ENCODE measurements at places on chromosomes 4 and X. TPM values are rescaled to one million over a fixed set of nuclear protein-coding genes. Genes with fewer than 3 reads are reported as not detected.
A peak's percentile ranks its signal among the peaks of the same experiment; 100 is the strongest.

- no peaks in the 10 kb centered on the region for H3K36me3 ChIP-seq
- H3K4me1 ChIP-seq: no peaks in the 10 kb centered on the region
- peaks cover 4% of the 10 kb centered on the region for H3K27me3 ChIP-seq
- H3K4me3 ChIP-seq: no peak overlapping the region
- no peak for DNase-seq
- no peak overlapping the region for H3K27ac ChIP-seq
Measured at GRCh38 chr4:41791557-41791956, 43.0 kb upstream of the PHOX2B start.

DNA sequence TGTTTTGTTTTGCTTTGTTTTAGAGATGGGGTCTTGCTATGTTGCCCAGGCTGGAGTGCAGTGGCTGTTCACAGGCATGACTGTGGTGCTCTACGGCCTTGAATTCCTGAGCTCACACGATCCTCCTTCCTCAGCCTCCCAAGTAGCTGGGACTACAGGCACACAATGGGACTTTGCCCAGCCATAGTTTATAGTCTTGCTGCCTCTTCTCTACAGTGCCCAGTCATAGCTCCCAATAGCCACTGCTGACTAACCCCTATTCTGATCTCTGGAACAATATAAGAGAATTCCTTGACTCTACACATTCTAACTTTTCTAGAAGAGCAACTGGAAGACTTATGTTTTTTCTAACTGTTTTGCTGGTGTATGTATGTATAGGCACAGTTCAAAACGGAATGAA, 319.2 kb downstream of the PCDH7 start:
- H3K4me3 ChIP-seq: no peak overlapping the region
- H3K27ac ChIP-seq: no peak overlapping the region
- no peaks in the 10 kb centered on the region for H3K4me1 ChIP-seq
- H3K27me3 ChIP-seq: no peaks in the 10 kb centered on the region
- DNase-seq: no peak

GRCh38 chr4:85696661-85697060, 221.7 kb downstream of the ARHGAP24 start:
- no peak overlapping the region for H3K27ac ChIP-seq
- no peaks in the 10 kb centered on the region for H3K4me1 ChIP-seq
- H3K36me3 ChIP-seq: no peaks in the 10 kb centered on the region

DNA sequence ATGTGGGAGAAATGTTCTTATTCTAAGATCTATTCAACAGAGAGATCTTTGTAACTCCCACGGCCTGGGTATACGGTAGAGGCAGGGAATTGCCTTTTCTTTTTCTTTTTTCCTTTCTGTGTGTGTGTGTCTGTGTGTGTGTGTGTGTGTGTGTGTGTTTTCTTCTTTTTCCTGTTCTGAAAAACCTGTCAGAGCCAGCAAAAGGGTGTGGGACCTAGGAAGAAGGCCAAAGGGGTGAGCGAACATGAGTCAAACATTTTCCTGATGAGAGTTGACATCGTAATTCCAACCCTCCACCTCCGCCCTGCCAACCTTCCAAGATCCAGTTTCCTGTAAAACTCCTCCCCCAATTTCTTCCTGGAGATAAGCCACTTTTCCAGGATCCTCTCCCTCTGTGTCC, 2.8 kb upstream of the CHIC2 start:
- no peaks in the 10 kb centered on the region for H3K27me3 ChIP-seq
- H3K27ac ChIP-seq: no peak overlapping the region
- no peak for DNase-seq
- no peaks in the 10 kb centered on the region for H3K36me3 ChIP-seq

DNA sequence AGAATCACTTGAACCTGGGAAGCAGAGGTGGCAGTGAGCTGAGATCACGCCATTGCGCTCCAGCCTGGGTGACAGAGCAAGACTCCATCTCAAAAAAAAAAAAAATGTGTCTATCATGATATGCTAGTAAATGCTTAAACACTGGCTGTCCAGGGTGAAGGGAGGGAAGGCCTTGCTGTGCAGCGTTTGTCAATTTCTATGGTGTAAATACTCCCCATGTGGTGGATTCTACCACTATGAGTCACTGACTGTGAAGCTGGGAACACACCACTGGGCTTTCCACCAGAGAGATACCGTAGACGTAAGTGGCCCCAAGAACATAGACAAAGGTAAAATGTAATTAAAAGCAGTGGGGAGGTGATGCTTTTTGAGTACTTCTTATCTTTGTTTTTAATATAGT, 51.3 kb upstream of the LEF1 start:
- H3K36me3 ChIP-seq: peaks cover 4% of the 10 kb centered on the region
- no peak overlapping the region for H3K4me3 ChIP-seq
- no peaks in the 10 kb centered on the region for H3K27me3 ChIP-seq
- DNase-seq: no peak
- H3K27ac ChIP-seq: no peak overlapping the region

DNA sequence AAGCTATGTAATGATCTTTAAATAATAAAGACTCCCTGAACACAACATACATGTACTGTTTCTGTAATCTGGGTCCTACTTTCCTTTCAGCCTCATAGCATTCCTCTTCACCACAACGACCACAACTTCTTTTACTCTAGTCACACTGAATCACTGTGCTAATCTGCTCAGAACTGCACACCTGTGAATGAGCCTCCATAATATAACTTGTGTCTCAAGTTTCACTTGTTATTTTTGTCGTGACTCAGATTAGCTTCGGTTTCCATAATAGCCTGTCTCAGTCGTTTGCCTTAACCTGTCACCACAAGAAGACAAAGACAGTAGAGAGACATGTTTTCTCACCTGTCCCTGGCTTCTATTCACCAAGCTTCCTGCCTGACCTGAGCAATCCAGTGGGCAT, 61.8 kb downstream of the MAGED1 start:
- no peaks in the 10 kb centered on the region for H3K4me1 ChIP-seq
- no peaks in the 10 kb centered on the region for H3K27me3 ChIP-seq
- no peak for DNase-seq
- H3K4me3 ChIP-seq: no peak overlapping the region

DNA sequence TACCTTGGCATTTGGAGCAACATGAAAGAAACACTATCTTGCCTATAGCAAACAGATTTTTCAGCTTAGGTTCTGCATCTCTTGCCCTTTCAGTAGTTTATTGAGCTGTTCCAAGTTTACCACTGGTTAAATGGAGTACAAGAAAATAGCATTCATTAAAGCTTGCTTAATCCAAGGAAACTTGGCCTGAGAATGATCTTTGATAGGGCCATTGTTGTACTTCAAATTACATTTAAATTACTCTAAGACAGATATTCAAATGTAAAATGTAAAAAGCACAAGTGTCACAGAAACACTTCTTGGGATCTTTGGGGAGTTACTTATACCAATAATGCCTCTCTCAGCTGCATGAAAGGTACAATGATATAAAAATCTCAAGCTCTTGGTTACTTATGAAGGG, 609.0 kb upstream of the HTR2C start:
- DNase-seq: no peak
- H3K27ac ChIP-seq: no peak overlapping the region
- no peaks in the 10 kb centered on the region for H3K4me1 ChIP-seq
- H3K36me3 ChIP-seq: no peaks in the 10 kb centered on the region
- no peaks in the 10 kb centered on the region for H3K27me3 ChIP-seq

- H3K27ac ChIP-seq: no peak overlapping the region
- DNase-seq: no peak
- no peak overlapping the region for H3K4me3 ChIP-seq
Measured at GRCh38 chr4:146959692-146960091, 14.0 kb upstream of the TTC29 start.

DNA sequence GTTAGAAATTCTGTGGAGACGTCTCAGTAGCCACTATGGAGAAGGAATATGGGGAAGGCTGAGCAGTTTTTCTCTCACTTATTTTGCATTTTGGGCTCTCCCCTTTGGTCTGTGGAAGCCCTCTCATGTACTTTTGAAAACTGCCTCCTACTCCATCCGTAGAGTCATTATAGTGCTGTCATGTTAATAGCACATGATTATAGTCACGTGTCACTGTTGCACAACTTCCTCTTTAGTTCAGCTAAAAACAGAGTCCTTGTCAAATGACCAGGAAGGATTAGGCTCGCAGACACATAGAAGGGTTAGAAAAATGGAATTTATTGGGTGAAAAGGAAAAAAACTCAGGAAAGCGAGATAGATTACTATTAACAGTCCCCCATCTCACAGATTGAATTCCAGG, 258.2 kb upstream of the CXorf51A start:
- no peaks in the 10 kb centered on the region for H3K36me3 ChIP-seq
- no peak overlapping the region for H3K4me3 ChIP-seq
- H3K27ac ChIP-seq: no peak overlapping the region
- no peaks in the 10 kb centered on the region for H3K27me3 ChIP-seq
- DNase-seq: no peak

DNA sequence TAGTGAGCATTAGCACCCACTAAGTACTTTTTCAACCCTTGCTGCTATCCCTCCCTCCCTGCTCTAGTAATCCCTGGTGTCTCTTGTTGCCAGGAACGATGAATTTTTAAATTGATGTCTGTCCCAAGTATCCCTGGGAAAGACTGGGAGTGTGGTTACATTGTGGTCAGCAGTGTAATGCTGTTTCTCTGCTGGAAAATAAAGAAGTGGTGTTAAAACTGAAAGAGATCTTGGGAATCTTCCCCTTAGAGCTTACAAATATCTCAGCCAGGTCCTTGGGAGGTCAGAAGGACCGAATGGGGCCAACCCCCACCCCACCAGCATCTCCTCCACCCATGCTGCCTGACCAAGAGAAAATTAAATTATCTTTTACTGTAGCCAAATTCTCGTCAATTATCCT, 174.5 kb upstream of the MXRA5 start:
- no peak overlapping the region for H3K27ac ChIP-seq
- no peak for DNase-seq
- H3K4me1 ChIP-seq: no peaks in the 10 kb centered on the region
- no peaks in the 10 kb centered on the region for H3K36me3 ChIP-seq
- H3K4me3 ChIP-seq: no peak overlapping the region

GRCh38 chr4:26459756-26460530, 30.3 kb downstream of the CCKAR start:
- no peak for DNase-seq
- no peak overlapping the region for H3K4me3 ChIP-seq
- no peaks in the 10 kb centered on the region for H3K36me3 ChIP-seq
- H3K4me1 ChIP-seq: peaks cover 10% of the 10 kb centered on the region

DNA sequence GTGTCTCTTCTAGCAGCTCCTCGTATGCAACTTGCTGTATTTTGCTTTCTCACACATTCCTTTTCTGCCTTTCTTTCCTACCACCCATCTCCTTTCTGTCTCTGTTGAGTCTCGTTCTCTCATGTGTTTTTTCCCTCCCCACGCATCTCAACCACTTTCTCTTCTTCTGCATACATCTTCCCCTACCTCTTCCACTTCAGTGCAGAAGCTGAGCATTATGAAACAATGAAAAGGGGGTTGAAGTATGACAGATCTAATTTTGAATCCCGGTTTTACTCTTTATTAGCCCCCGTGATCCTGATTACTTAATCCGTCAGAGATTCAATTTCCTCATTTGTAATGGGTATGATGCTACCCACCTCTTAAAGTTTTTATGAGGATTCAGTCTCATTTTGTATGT, 7.3 kb downstream of the FAM241A start:
- peak overlapping the region; percentile 0 for H3K4me3 ChIP-seq
- H3K4me1 ChIP-seq: peaks cover 57% of the 10 kb centered on the region
- no peak for DNase-seq
- H3K27ac ChIP-seq: peak overlapping the region; percentile 3
- peaks cover 8% of the 10 kb centered on the region for H3K36me3 ChIP-seq

GRCh38 chrX:49186125-49187027, at the start of gene PRICKLE3:
TSS of gene PRICKLE3 (minus strand) at chrX:49186373. CDS start at chrX:49186297, 76 bp downstream.
- H3K27me3 ChIP-seq: no peaks in the 10 kb centered on the region
- H3K27ac ChIP-seq: peak within 1 kb of the TSS; percentile 86
- H3K4me3 ChIP-seq: peak within 1 kb of the TSS; percentile 83
- DNase-seq: peak; percentile 84
- peaks cover 6% of the 10 kb centered on the region for H3K36me3 ChIP-seq
- peaks cover 14% of the 10 kb centered on the region for H3K4me1 ChIP-seq

DNA sequence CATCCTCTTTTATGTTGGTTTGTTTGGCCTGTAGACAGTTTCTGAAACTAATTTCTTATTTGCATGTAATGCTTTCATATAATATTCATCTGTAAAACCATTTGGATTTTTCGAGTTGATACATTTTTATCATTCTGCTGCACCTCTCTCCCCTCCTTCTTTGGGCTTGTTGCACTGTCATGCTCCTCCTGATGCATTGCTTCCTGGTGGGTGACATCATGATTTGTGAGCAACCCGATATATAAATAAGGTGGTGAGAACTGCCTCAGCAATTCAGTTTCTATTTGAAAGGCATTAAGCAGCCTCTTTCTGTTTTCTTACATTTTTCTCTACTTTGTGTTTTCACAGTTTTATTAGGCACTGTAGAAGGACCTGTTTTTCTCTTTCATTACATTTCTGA, 515.7 kb downstream of the RPA4 start:
- H3K4me1 ChIP-seq: peaks cover 49% of the 10 kb centered on the region
- no peaks in the 10 kb centered on the region for H3K27me3 ChIP-seq
- peak overlapping the region; percentile 85 for H3K27ac ChIP-seq
- DNase-seq: peak; percentile 33
- no peaks in the 10 kb centered on the region for H3K36me3 ChIP-seq
- H3K4me3 ChIP-seq: no peak overlapping the region

DNA sequence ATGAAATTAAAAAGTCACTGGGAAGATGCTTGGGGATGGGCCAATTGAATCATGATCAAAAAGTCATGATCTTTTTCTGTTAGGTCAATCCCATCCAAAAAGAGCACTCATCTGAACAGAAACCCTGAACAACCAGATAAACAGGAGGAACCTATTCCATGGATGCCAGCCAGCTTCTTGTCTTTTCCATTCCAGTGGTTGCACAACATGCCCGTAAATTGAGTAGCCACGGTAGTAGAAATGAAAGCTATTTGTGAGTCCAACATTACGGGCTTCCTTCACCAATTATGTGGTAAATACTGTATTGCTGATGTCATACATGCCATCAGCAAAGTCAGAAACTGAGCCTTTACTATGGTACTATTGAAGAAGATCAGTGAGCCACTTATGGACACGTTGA, 982.4 kb upstream of the HS3ST1 start:
- no peak overlapping the region for H3K27ac ChIP-seq
- H3K27me3 ChIP-seq: no peaks in the 10 kb centered on the region

GRCh38 chrX:86103061-86103460, 45.2 kb upstream of the DACH2 start:
- DNase-seq: no peak
- H3K27me3 ChIP-seq: no peaks in the 10 kb centered on the region
- no peak overlapping the region for H3K4me3 ChIP-seq
- H3K27ac ChIP-seq: no peak overlapping the region

GRCh38 chr4:20552004-20552403, 148.3 kb upstream of the PACRGL start:
- H3K27ac ChIP-seq: no peak overlapping the region
- H3K36me3 ChIP-seq: no peaks in the 10 kb centered on the region
- H3K27me3 ChIP-seq: no peaks in the 10 kb centered on the region
- H3K4me1 ChIP-seq: no peaks in the 10 kb centered on the region
- no peak overlapping the region for H3K4me3 ChIP-seq

DNA sequence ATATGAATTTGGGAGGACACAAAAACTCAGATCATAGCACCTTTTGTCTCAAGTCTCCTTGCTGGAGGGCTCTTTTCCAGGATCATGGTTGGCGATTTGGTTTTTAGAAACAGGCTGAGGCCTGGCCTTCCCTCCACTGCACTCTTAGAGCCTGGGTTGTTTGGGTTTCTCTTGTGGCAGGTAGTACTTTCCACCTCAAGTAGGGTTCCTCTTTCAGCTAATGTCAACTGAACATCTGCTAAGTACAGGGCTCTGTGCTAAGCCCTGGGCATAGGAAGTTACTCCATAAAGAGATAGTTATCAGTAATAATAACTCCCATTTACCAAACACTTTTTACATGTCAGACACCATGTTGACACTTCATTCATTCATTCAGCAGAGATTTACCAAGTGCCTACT, 28.2 kb upstream of the APLN start:
- no peak overlapping the region for H3K27ac ChIP-seq
- no peaks in the 10 kb centered on the region for H3K36me3 ChIP-seq

The VSIG1 gene
- 1.1 TPM for total RNA-seq

The PPP1R3F gene
- total RNA-seq: 8.1 TPM

The TTC29 gene
- not detected for total RNA-seq

The VCX2 gene
- not detected for total RNA-seq

The EREG gene
- total RNA-seq: not detected
